ENCODE measurements at places on chromosomes 5 and 9. TPM values are rescaled to one million over a fixed set of nuclear protein-coding genes. Genes with fewer than 3 reads are reported as not detected.

DNA sequence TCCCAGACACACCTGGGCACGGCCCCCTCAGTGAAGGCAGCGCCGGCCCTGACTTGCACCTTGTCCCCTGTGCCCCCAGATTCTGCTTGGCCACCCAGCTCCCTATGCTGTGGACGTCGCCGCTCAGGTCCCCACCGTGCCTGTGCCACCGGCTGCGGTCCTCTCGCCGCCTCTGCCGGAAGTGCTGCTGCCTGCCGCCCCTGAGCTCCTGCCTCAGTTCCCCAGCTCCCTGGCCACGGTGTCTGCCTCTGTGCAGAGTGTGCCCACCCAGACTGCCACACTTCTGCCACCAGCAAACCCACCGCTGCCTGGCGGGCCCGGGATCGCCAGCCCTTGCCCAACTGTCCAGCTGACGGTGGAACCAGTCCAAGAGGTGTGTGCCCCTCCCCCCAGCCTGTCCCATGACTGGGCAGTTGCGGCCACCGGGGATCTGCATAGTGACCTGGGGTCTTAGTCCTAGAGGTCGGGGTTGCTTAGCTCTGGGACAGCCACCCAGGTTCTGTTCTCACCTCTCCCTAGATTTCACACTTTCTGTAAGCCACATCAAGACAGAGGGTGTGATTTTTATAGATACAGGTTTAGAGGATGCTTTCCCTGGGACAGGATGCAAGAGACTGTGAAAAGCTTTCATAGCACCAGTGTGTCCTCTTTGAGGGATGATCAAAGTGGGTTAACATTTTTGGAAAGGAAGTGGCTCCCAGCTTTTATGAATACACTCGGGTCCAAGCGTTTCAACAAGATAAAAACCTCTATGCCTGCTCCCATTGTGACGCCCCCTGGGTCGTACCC, 78.0 kb downstream of the WNK2 start:
- ATAC-seq, result no peak

- ATAC-seq, result peak; percentile 36
Observed at GRCh38 chr9:18666986-18667772, 193.2 kb downstream of the ADAMTSL1 start.

DNA sequence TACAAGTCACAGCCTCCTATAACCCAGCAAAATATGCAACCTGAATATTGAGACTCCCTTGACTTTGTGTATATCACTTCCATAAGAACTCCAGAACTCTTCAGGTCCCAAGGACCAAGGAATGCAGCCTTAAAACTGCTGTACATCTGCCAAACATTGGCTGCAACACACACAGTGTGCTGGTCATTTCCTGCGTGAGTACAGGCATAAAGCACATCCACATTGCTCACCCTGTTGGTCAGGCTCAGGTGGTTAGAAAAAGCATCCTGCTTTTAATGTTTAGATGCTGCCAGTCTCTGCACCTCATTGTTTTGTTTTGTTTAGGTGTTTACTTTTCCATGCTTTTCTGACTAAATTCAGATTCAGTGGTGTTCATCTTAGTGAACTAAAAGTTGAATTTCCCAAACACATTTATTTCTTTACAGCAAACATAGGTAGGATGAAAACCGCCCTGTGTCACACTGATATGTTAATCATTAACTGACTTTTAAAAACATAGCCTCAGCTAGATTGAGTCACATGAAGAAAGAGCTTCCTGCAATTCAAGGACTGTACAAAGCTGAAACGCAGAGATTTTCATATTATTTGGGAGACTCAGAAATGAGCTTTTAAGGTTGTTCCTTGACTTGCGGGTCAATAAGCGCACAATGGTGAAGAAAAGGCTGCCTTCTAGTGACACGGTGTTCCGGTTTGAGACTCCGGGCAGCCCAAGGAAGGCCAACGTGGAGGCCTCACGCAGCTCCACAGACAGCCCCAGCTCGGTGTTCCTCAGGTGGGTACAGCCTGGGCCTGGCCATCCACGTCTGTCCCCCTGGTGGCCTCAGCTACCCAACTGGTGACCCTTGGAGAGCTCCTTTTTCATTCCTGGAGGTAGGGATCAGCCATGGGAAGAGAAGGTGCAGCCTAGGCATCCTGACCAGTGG, 52.2 kb upstream of the GRAMD2B start:
- no peak for ATAC-seq

- ATAC-seq, result no peak
Observed at GRCh38 chr9:137323531-137324331, 21.7 kb upstream of the NRARP start.

FOXD4L3 gene
- total RNA-seq, result not detected

- ATAC-seq, result no peak
Observed at GRCh38 chr9:126371007-126371870, 44.6 kb downstream of the MVB12B start.

- ATAC-seq, result peak; percentile 17
Observed at GRCh38 chr5:84383816-84384603, 670 bp downstream of the EDIL3 start.

- no peak for ATAC-seq
Observed at GRCh38 chr5:114418176-114419066, 56.6 kb downstream of the KCNN2 start.

FAM114A2 gene
- 17.5 TPM for total RNA-seq

DNA sequence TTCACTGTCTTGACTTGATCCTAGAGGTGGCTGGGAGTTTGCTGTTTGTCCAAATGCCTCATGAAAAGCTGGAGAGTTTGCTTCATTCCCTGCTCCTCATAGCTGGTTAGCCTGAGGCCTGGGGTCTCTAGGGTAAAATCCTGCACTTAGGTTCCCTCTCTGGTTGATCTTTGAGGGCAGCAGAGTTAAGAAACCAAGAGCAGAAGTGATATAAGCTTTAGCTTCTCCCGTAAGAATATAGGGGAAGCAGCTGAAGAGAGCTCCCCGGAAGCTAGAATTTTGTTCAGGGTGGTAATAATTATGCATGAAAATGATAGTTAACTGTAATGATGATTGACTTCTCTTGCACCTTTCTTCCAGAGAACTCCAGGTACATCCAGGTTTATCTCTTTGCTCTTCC, 1.4 kb downstream of the FAM53C start:
- no peak for ATAC-seq

DNA sequence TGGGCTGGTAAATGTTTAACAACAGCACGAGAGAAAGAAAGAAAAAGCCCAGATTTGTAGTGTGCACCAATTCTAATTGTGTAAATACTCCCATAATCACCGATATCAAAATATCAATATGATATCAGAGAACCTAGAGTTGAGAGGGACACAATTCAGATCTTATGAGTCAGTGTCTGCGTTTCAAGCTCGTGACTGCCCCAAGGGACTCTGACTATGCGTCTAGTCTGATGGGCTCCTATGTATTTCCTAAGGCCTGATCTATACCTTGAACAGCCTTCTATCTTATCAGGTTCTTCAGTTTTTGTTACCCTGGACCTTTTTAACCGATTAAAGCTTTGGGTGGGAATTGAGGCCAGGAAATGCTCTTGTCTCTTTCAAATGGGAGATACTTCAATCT, 243.0 kb upstream of the SLC24A2 start:
- no peak for ATAC-seq

DNA sequence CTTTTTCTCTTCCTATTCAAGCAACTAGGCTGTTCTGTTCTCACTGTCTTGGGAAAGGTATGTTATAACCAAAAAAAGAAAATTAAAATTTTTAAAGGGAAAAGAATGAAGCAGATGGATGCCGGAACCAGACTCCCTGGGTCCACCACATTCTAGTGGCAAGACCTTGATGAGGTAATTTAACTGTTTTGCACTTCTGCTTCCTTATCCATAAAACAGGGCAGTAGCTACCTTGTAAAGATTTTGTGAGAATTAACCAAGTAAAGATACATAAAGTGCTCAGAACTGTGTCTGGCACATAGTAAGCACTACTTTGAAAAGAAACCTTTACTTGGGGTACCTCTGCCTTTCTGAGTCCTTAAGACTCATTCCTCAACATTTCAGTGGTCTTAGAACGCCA, 17.0 kb downstream of the EPB41L4B start:
- no peak for ATAC-seq

PNPLA7 gene
- total RNA-seq, result 9.2 TPM

ELOVL7 gene
- 5.1 TPM for total RNA-seq

DNA sequence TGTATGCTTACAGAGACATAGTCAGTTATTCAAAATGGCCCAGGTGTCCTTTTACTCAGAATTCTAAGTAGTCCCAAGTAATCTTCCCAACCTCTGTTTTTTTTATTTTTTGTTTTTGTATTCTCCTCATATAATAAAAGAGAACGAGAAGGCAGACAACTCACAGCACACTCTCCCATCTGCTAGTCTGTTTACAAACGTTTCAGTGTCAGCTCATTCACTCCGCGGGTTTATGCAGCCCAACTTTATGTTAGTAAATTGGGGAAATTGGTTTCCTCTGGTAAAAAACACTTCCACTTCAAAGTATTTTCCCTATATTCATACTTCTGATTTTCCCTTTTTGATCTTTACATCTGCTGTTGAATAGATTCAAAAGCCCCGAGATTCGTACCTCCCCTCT, 347.2 kb downstream of the EFNA5 start:
- ATAC-seq, result no peak

GRCh38 chr9:79709743-79710674, 138.2 kb downstream of the TLE4 start:
- ATAC-seq, result no peak

- ATAC-seq, result no peak
Observed at GRCh38 chr5:2383698-2384065, 367.8 kb downstream of the IRX2 start.

DNA sequence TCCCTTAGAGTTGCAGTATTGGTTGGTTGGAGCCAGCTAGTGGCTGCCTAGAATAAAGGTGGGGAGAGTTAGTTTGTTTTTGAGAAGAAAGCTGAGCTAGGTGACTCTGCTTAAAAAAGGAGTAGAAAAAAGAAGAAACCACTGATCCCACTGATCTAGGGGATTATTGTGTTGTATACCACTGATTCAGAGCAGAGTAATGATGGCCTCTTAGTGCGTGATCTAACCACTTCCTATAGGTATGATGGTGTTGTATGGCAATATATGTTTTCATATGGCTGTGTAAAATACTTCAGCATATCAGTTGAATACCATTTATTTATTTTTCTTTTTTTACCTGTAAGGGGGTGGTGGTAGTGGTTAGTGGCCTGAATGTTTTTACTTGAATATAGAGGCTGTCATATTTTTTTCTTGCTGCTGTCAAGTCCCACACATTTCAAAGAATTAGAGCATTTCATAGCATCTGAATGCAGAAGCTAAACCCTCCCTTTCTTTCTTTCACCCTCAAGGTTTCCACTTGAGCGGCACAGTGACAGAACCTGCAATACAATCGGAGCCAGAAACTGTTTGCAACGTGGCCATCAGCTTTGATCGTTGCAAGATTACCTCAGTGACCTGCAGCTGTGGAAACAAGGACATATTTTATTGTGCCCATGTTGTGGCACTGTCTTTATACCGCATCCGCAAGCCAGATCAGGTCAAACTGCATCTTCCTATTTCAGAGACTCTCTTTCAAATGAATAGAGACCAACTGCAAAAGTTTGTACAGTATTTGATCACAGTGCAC, 140.3 kb downstream of the ZSWIM6 start:
- ATAC-seq, result no peak

DNA sequence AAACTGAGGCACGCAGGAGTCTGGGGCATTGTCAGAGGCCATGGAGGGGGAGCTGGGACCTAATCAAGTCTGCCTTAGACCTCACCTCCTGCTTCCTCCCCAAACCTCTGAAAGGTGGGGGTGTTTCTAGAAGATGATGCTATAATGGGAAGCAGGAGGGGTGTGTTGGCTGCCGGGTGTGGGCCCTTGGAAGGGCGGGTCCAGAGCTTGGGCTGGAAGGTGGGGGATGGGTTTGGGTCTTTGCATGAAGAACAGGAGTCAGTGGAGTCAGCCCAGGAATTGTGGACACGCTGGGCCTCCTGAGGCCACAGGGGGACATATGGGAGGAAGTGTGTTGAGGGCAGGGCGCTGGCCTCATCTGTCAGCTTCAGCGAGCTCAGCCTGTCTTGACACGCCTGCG, 101.0 kb upstream of the FCN2 start:
- ATAC-seq, result no peak

AIF1L gene
- total RNA-seq, result 22.1 TPM

DNA sequence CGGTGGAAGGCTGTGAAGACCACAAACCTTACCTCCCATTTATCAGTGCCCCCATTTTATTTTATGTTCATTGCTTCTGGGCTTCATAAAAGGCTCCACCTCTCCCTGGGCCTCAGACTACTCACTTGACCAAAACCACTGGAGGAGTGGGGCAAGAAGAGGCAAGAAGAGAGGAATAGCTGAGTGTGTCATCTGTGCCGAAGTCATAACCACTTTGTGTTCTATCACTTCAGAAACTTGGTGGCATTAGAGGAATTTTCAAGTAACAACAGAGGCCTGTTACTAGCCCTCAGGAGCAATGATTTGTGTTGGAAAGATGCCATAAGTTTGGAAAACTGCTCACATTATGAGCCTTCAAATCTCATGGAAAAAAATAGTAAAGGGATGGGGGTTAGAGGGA, 88.7 kb upstream of the PIK3R1 start:
- no peak for ATAC-seq

GRCh38 chr5:77633207-77633675, 5.3 kb downstream of the OTP start:
- no peak for ATAC-seq

DNA sequence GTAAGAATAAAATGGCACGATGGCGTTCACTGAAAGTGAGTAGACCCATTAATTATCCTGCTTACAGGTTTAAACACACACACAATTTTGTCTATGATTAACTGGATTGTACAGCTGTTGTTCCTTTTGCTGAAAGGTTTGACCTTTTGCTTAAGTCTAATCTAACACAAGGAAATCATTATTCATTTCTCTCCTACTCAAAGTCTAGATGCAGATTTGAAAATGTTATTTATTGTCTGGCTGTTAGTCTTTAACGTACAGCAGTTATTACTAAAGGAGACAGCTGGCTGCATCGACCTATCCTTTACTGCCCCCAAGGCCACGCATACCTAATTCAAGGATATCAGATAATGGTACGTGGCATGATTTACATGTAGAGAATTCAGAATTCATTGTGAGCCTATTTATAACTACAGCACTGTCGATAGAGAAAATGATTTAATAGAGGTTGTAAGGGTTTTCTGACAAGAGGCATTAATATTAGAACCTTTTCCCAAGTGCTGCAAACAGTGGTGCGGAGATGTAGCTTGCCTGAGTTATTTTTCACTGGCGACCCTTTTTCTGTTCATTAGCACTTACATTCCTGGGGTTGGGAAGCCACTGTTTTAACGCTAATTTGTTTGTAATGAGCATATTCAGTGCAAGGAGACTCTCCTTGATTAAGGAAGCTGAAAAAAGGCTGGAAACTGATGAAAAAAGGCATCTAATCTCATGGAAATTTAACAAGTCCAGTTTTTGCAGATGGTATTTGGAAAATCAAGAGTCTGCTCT, 368.4 kb upstream of the GRAMD2B start:
- ATAC-seq, result no peak

DNA sequence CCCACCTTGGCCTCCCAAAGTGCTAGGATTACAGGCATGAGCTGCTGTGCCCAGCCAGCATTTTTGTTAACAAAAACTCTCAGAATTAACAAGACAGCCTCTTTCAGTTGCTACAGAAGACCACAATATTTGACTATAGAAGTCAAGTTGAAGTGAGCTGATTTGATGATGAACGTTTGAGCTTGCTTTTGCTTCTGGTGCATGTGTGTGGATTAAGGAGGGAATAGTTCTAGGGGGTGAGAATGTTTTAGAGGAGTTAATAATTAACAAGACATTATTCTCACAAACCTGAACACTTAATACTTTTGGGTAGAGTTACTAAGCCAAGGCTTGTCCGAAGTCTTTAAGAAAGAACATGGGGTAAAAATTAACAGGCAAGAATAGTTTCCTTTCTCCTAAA, 191.6 kb downstream of the TENT4A start:
- no peak for ATAC-seq
